ENCODE measurements at places on chromosomes 3 and 15. TPM values are rescaled to one million over a fixed set of nuclear protein-coding genes. Genes with fewer than 3 reads are reported as not detected.

- no peak for DNase-seq
Observed at GRCh38 chr3:153927107-153927506, 194.1 kb upstream of the ARHGEF26 start.

DNA sequence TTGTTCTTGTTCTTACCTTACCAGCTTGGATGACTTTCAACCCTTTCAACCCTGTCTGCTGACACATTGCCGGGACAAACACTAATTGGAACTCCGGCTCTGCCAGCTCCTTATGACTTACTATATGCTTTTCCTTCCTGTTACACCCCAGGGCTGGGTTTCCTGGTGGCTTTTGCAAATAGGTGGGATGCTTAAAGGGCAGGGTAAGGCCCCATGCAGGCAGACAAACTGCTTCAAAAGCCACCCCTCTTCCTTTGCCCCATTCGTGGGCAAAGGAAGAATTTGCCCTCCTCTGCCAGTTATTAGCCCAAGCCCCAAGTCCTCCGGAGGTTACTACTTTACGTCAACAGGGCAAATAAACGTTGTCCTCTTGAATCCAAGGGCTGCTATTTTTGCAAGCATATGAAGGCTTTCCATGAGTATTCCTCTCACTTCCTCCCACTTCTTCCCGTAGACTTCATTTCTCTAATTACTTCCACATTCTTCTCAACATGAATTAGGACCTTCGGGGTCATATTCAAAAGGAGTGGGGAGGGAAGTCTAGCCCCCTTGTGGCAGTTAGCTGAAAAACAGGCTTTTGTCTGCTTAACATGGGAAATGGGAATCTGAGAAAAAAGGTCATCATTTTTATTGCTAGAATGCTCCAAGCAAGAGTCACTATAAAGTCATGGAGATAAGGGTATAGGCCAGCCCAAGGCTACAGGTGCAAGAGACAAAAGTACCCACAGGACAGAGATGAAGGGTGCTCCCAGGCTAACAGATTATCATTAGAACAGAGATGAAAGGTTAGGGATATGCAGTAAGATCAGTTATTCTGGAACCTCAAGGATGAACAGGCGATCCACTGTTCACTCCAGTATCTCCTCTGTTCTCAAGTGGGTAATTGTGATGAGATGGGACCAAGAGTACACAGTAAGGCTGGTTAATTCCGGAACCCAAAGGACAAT is 56.3 kb upstream of the FSTL1 start:
- DNase-seq: peak; percentile 9

- no peak for DNase-seq
Observed at GRCh38 chr15:79944622-79945021, 26.4 kb downstream of the BCL2A1 start.

DNA sequence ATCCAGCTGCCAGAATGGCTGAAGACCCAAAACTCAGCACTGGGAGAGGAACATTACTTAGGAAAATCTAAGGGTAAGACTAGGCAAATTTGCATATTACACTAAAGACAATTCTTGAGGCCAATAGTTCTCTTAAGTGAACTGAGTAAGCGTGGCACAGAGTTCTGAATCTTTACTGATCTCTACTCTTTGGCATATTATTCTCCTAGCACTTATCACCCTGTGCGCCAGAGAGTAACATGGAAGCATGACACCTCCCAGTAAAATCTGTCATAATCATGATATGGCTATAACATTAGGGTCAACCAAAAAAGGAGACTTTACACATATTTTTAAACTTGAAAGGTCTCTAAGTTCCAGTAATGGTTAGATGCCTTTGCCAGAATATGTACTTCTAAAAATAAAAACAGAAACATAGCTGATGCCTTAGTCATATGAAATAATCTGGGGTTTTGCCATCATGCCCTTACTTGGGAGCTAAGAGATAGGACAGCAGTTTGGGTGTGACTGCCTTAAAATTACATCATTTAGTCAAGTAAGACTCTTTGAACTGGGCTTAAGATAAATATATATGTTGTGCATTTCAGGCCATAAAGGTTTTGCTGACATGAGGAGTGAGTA is 290.5 kb downstream of the PLCL2 start:
- DNase-seq: no peak

DNA sequence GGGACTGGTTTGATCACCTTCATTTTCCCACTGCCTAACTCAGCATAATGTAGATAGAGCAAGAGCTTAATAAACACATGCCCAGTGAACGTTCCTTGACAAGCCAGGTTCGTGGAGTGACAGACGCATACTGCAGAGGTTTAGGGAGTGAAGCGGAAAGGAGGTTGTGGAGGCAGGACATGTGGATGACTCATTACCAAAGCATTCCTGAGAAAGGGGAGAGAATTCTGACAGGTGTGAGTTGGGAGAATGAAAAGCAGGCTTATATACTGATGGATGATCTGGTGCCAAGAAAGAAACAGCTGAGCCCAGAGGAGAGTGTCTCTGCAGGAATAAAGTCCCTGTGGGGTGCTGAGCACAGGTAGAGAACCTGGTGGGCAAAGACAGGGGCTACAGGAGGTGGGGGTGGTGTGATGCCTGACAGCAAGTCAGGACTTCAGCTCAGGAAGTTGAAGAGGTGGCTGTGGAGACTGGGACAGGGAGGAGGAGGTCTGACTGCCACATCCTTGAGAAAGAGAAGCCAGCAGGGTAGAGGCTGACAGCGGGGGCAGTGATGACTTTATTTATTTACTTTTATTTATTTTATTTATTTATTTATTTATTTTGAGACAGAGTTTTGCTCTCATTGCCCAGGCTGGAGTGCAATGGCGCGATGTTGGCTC is 2.4 kb upstream of the RPL29 start:
- DNase-seq: no peak

- peak; percentile 81 for DNase-seq
Observed at GRCh38 chr3:113947372-113948014, at the start of gene ZDHHC23. TSS of gene ZDHHC23 (plus strand) at chr3:113948013. CDS start at chr3:113948803, 790 bp downstream.

- DNase-seq: no peak
Observed at GRCh38 chr3:44342176-44342790, 3.7 kb downstream of the TCAIM start.

GRCh38 chr3:189308608-189309007 is 136.8 kb downstream of the TPRG1 start:
- peak; percentile 27 for DNase-seq

- peak; percentile 93 for DNase-seq
Observed at GRCh38 chr3:123660900-123661299, 76.0 kb upstream of the HACD2 start.

GRCh38 chr3:143358155-143358792 is 238.7 kb downstream of the CHST2 start:
- peak; percentile 11 for DNase-seq

The TRIM42 gene
- 1.1 TPM for total RNA-seq

All from prostate gland (tissue), 2 donors.